H4 (cell line): ENCODE measurements at places on chromosomes 3 and 15. TPM values are rescaled to one million over a fixed set of nuclear protein-coding genes. Genes with fewer than 3 reads are reported as not detected.

GRCh38 chr3:139317660-139318430 is 26.0 kb upstream of the MRPS22 start:
- no peak for DNase-seq

DNA sequence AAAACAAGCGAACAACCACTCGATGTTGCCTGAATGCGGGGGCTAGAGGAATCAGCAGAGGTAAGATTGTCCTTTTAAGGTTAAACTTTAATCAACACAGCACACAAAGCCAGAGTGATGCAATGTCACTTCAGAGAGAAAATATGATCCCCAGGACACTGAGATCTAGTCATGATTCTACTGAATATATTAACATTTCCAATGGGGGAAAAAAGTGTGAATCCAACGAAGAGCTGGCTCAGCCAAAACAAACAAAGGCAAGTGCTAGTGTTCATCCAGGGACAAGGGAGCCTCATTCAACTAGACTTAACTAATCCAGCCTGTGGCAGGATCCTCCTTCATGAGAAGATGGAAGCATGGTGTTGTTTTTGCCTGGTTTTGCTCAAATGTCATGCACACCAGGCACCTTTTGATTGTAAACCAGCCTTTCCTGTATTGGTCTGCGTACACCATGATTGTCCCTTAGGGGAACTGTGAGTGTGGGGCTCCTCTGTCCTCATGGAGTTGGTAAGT is 35.8 kb downstream of the SCG5 start:
- no peak for DNase-seq

The SH2D7 gene
- not detected in 2 replicates for total RNA-seq

The TBL1XR1 gene
- 102 and 118 TPM in 2 replicates for total RNA-seq

- no peak for DNase-seq
These were observed 165.0 kb downstream of the CD47 start for GRCh38 chr3:107925851-107926250.

The TEX55 gene
- total RNA-seq, result not detected in 2 replicates

The LOXL1 gene
- total RNA-seq, result 53.2 and 104 TPM in 2 replicates

DNA sequence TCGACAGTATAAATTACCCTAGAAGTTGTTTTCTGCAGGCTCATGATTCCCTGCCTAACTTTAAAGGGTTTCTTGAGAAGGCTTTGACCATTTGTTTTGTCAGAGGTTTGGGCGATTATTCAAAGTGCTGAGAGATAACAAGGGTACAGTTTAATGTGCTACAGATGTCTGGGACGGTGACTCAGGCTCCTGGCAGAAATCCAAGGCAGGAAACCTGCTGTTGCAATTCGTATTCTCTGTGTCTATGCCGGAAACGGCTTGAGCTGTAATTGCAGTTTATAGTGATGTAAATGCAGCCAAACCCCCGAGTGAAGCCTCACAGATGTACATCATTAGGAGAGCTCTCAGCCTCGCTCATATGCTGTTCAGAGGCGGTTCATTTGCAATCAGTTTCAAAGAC is 65.6 kb downstream of the SYNPR start:
- DNase-seq, result peak; percentile 93

The DNAH12 gene
- total RNA-seq, result 0.06 TPM in 1 of 2 replicates, not detected in the other

The CHDH gene
- 0.02 and 0.39 TPM in 2 replicates for total RNA-seq

- no peak for DNase-seq
These were observed 180.9 kb upstream of the UBE3A start for GRCh38 chr15:25619761-25620160.

The CCR9 gene
- total RNA-seq, result not detected in 2 replicates
